ENCODE measurements at places on chromosomes 2 and 18.

DNA sequence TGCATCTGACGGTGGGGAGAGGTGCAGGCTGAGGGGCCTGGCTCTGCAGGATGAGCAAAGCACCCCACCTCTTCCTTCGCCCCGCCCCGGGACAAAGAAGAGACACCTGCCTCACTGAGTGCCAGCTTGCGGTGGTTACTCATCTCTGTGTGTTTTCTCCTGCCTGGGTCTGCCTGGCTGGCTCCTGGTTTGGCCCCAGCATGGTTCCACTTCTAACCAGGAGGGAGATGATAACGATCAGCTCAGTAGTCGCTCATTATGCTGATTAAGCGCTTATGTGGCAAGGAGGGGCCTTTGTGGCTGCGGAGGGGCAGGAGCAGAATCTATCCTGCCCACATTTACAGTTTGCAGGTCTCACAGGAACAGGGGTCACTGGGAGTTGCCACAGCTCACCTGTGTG, 68.7 kb upstream of the EDAR start:
- peak; percentile 47 for DNase-seq

DNA sequence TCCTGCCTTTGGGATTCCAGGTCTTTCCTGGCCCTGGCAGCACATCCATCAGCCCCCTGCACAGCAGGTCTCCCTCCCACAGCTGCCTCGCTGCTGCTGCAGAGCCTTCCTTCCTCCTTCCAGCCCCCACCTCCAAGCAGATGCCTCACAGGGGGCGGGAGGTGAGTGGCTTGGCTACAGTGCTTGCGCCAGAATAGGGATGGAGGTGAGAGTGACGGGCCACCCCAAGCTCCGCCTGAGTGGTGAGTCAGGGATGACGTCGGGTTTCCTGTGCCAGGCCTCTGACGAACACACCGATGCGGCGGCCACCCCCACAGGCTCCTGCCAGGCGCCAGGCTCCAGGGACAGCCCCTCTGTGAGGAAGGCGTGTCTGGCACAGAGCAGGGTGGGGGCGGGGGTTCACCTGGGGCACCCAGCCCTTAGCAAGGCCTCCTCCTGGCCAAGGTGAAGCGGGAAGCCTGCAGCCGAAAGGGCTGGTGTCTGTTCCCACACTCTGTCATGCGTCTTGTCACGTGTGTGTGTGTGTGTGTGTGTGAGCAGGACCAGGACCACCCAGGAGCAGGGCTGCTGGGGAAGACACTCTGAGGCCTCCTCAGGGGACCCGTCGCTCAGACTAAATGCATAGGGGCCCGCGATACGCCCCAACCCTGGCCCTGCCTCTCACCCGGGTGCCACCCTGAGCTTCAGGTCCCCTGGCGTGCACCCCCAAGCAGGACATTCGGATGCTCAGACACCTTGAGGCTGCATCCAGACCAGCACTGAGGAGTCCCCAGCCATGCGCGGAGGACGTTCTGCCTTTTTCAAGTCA, 3.4 kb upstream of the DUSP2 start:
- peak; percentile 93 for DNase-seq

- DNase-seq, result no peak
Measured at GRCh38 chr2:16039055-16039454, 98.7 kb downstream of the MYCN start.

GRCh38 chr2:120308038-120308910, 37.7 kb upstream of the INHBB start:
- DNase-seq, result no peak

DNA sequence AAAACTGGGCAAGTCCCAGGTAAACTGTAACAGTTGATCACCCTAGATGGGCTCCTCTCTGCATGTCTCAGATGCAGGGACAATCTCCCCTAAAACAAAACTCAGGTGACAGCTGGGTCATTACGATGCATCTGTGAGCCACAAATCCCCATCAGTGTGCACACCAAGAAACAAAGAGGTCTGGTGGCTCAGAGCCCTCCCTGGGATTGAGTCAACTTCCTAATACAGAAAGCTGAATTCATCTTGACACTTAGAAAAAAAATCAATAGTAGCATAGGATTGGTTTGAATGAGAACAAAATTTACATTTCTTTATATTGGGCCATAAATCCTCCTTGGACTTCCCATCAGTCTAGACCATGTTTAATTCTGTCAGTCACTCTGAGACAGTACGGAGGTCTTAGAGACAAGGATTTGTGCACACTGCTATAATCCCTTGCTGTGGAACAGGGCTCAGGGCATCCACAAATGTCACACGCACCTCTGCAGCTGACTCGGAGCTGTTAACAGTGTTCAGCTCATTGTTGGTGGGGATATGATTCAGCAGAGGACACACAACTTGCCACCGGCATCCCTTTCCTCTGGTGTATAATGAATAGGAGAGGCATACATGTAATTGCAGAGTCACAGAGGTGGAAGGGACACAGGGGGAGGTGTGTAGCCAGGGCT, 44.5 kb upstream of the DAPL1 start:
- peak; percentile 44 for DNase-seq

GRCh38 chr2:17518212-17519154, at the start of gene RAD51AP2:
RAD51AP2 (minus strand) TSS chr2:17518440; CDS start chr2:17518415, 25 bp downstream.
- peak; percentile 88 for DNase-seq

DNA sequence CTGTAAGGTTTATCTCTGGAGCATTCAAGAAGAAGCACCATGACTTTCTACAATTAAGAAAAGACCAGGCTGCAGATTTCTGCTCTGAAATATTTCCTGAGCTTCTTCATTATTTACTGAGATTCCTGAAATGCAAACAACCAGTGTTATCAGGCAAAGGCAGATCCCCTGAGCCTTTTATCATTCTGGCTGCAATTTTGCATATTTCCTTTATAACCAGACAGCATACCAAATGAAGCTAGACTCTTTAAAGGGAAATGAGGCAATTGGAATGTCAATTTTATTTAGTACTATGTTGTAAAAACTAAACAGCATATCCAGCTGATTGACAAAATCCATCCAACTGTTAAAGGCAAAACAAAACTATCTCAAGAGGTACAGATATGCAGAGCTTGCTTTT, 372.5 kb downstream of the RIT2 start:
- DNase-seq, result no peak

GRCh38 chr18:46916551-46917107, 678 bp downstream of the PIAS2 start:
- DNase-seq, result peak; percentile 68

DNA sequence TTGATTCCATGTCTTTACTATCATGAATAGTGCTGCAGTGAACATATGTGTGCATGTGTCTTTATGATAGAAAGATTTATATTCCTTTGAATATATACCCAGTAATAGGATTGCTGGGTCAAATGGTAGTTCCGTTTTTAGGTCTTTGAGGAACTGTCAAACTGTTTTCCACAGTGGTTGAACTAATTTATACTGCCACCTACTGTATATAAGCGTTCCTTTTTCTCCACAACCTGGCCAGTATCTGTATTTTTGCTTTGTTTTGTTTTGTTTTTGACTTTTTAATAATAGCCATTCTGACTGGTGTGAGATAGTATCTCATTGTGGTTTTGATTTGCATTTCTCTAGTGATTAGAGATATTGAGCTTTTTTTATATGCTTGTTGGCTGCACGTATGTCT, 641.6 kb downstream of the SUCLG1 start:
- DNase-seq, result no peak

- DNase-seq, result peak; percentile 11
Measured at GRCh38 chr2:196719110-196719872, 79.8 kb downstream of the CCDC150 start.

DNA sequence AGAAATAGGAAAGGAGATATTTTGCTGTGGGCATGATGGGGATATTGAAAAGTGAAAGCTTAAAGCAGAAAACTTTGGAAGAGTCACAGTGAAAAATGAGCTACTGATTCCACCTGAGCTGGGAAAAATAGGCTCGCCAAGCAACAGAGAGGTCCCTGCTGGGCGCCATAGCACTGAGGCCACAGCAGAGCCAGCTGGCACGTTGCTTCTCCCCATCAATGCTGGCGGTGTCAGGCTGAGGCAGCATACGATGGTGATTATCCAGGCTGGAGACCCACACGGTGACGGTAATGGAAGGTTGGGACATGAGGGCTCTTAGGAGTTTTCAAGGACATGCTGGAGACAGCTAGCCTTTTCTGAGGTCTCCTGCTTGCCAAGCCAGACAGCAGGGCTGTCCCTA, 25.8 kb upstream of the DTNB start:
- no peak for DNase-seq

DNA sequence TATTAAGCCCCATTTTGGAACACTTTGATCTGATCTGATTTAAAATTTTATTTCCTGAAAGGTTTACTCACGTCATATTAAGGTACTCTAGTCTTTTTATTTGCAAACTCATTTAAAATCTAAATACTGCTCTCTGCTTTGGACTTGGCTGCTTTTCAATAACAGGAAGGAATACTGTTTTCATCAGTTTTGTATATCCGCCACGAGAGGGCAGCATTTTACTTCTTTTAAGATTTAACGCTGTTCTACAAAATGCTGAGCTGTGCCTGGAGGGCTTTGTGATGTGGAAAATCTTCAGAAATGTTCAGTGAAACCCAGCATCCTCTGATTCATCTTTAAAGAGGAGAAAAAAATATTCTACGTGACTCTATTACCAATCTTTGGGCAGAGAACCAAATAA, 37.5 kb upstream of the SLC38A11 start:
- peak; percentile 55 for DNase-seq

DNA sequence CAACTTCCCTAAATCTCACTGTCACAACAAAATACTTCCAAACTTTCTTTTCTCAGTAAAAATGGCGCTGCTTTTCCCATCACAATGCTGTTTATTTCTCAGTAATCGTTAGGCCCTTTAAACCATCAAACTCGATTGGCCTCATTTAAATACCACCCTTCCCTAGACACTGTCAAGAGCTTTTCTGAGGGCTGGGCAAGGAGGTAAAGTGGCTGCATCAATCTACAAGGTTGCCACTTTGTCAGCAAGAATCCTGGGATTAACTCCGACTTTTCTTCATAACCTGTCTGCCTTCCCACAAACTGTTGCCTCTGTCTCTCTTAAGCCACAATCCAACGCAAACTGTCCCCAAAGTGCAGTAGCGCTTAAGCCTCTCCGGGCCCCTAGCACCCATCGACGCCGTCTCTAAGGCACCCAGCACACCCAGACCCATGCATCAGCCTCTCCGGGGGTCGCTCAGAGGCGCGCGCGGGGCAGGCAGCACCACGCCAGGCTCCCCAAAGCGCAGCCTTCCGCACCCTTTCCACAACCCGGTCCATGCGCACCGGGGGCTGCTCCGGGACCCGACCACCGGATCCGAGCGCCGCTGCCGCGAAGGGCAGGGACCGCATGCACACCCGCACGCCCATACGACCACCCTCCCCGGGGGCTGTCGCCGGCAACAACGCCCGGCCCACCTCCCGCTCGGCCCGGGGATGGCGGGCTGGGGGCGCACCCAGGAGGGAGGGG, 683 bp downstream of the MBOAT2 start:
- DNase-seq, result peak; percentile 75

- DNase-seq, result no peak
Measured at GRCh38 chr18:46315161-46315560, 211.0 kb downstream of the HAUS1 start.

DNA sequence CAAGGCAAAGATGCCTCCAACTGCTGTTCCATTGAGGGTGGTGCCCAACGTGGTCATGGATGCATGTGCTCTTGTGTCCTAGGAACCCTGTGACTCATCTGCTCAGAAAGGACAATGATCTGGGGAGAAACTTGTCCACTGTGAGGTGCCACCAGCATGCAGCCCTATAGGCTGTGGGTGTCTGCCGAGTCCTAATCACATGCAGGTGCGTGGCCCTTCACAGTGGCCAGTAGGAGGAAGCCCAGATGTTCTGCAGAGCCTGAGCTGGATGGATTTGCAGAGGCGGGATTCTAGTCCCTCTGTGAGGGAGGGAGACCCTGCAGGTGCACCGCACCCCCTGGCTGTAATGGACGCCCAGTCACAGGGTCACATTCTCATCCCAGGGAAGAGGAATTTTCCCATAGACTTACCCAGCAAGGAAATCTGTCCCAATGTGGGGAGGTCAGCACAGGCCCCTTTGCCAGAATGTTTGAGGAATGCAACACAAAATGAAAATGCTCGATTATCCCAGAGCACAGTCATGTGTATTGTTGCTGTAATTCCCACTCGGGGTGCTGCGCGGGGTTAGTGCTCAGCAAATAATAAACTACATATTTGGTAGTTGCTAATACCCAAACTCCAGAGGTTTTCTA, 13.9 kb downstream of the GDF7 start:
- DNase-seq, result no peak

DNA sequence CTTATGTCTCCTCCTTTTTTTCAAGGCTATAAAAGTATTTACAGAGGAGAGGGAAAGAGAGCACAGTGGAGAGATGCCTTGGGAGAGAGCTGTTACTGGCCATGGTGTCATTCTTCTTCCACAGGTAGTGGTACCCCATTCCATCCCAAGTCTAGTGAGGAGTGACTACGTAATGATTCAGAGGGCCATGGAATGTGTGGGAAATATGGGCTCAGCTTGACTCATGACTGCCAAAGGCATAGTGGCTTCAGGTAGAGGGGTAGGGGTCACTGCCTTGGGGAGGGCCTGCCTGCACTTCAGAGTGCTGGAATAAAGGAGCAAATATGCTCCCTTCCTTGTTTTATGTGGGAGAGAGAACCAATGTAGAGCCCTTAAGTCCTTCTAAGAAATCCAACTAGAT, 620.6 kb downstream of the IRS1 start:
- no peak for DNase-seq

DNA sequence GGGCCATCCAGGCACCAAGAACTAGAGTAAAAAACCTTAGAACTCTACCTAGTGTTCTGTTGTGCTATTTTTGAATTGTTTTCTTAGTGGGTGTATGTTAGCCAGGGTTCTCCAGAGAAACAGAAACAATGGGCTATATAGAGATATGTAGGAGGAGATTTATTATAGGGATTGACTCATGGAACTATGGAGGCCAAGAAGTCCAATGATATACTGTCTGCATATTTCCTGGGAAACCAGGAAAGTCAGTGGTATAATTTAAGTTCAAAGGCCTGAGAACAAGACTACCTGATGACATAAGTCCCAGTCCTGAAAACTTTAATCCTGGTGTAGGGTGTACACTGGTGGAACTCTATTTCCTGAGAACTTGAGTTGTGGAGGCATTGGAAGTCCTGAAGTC, 108.7 kb upstream of the ACVR1 start:
- no peak for DNase-seq

GRCh38 chr2:181430406-181431118, 26.6 kb upstream of the ITGA4 start:
- no peak for DNase-seq

- no peak for DNase-seq
Measured at GRCh38 chr2:235170016-235170415, 218.2 kb downstream of the SH3BP4 start.

- DNase-seq, result no peak
Measured at GRCh38 chr2:45182667-45183295, 173.5 kb upstream of the SIX2 start.

- no peak for DNase-seq
Measured at GRCh38 chr2:146844226-146844990, 1000.4 kb upstream of the ACVR2A start.

DNA sequence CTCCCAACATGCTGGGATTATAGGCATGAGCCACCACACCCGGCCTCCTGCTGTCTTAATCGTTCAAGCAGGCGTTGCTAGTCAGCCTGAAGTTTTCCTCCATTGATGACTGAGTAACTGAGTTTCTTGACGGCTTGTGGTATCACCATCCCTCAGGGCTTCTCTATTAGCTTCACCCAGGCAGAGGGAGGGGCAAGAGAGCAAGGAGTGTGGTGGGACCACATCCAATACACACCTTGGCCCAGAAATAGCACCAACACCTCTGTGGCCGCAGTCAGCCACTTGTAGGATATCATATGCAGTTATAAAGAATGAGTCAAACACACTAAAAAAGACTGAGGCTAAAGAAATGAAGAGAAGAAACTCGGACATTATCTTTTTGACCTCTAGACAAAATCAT, 1009.4 kb upstream of the CELF4 start:
- no peak for DNase-seq
